Activated T-cell treated with anti-CD3 and anti-CD28 coated beads, Interleukin-2, amount 50 U/mL, for 4 hours (primary cell): ENCODE measurements at places on chromosomes 7 and 10. TPM values are rescaled to one million over a fixed set of nuclear protein-coding genes. Genes with fewer than 3 reads are reported as not detected.

Gene CFTR
- total RNA-seq = 0.05 TPM

Gene ATP6V0E2
- total RNA-seq = 42.5 TPM

Gene KCNH2
- 0.49 TPM for total RNA-seq

Gene NODAL
- total RNA-seq = not detected

- no peak for DNase-seq
Measured at GRCh38 chr10:28253169-28253785, 49.6 kb downstream of the MPP7 start.

DNA sequence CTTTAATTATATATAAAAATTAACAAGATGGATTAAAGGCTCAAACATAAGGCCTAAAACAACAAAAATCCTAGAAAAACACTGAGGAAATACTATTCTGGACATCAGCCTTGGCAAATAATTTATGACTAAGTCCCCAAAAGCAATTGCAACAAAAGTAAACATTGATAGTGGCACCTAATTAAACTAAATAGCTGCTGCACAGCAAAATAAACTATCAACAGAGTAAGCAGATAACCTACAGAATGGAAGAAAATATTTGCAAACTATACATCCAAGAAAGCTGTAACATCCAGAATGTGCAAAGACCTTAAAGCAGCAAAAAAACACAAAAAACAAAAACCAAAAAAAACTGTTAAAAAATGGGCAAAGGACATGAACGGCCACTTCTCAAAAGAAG lies 384.0 kb upstream of the SEMA3D start:
- no peak for DNase-seq

- peak; percentile 65 for DNase-seq
Measured at GRCh38 chr10:122565766-122566206, 5.2 kb downstream of the DMBT1 start.

- DNase-seq = no peak
Measured at GRCh38 chr7:54469740-54470139, 72.4 kb upstream of the VSTM2A start.

DNA sequence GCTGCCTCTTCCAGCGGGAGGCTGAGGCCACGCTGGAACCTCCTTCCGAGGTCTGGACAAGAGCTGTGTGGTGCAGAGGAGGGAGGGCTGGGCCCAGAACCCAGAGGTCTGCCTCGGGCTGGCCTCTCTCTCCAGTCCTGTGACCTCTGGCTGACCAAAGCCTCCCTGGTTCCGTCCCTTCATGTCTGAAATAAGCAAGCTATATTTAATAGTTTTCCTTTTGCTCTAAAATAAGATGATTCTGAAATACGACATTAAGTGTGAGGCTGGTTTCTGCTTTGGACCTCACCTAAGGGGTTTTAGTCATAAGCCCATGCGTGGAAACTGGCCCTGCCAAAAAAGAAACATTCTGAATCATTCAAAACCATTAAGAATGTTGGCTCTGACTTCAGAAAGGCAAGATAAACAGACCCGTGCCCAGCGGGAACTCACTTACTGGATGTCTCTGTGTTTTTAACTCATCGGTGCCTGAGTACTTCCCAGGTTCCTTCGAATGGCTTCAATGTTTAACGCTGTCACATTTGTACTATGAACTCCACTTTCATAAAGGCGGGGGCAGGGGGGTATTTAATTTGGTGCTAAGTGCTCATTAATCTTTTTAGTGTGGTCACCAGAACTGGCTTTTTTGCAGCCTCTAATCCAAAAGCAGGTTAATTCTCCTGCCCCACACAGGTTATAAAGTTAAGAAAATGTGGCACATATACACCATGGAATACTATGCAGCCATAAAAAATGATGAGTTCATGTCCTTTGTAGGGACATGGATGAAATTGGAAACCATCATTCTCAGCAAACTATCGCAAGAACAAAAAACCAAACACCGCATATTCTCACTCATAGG lies 157.5 kb upstream of the KLF14 start:
- no peak for DNase-seq

GRCh38 chr10:124048371-124049290 lies 44.8 kb downstream of the CHST15 start:
- no peak for DNase-seq

- DNase-seq = no peak
Measured at GRCh38 chr10:69451784-69452251, 553 bp downstream of the TSPAN15 start.

GRCh38 chr10:68135922-68136792 lies 26.9 kb downstream of the MYPN start:
- DNase-seq = no peak

DNA sequence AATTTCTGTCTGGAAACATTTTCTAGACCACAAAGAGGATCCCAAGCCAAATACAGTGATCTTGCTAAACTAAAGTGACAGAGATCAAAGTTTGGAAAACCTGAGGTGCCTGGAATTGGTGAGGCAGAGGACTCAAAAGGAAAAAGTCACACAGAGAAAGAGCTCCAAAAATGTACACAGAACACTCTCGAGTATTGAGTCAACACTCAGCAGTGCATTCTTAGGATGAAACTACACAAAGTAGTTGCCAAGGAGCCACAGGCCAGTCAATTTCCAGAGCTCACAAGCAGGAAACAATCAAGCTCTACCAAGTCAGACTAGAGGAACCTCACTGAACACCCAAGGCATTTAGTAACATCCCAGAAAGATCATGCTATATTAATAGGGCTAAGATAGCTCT lies 61.3 kb downstream of the MICU1 start:
- DNase-seq = no peak

GRCh38 chr7:96059075-96059474 lies 262.8 kb downstream of the SLC25A13 start:
- DNase-seq = no peak
